Mammary epithelial cell (primary cell): ENCODE measurements at places on chromosomes 5 and 9. TPM values are rescaled to one million over a fixed set of nuclear protein-coding genes. Genes with fewer than 3 reads are reported as not detected.

GRCh38 chr9:135053133-135053532, 34.3 kb upstream of the OLFM1 start:
- DNase-seq = no peak

- peak; percentile 8 for DNase-seq
These were observed 63.8 kb upstream of the DAPK1 start for GRCh38 chr9:87433853-87434252.

GRCh38 chr5:32223972-32224609, 50.0 kb upstream of the GOLPH3 start:
- DNase-seq = peak; percentile 36

Gene LRRC70
- total RNA-seq = 0.38 and 1.1 TPM in 2 replicates

DNA sequence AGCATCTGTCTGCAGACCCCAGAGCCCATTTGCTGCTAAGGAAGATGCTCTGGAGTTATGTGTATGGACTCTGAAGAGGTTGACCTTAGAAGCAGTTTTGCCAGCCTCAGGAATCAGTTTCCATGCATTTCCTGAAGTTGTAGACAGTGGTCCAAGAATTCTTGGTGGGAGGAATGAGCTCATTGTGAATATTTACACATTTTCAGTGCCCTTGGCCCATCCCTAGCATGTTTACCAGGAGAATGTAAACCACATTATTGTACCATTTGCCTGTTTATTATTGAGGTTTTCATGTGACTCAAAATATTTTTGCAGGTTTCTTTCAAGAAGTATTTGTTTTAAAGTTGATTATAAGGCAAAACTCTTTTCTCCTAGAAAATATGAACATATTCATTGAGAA, 93.8 kb downstream of the NXNL2 start:
- no peak for DNase-seq

DNA sequence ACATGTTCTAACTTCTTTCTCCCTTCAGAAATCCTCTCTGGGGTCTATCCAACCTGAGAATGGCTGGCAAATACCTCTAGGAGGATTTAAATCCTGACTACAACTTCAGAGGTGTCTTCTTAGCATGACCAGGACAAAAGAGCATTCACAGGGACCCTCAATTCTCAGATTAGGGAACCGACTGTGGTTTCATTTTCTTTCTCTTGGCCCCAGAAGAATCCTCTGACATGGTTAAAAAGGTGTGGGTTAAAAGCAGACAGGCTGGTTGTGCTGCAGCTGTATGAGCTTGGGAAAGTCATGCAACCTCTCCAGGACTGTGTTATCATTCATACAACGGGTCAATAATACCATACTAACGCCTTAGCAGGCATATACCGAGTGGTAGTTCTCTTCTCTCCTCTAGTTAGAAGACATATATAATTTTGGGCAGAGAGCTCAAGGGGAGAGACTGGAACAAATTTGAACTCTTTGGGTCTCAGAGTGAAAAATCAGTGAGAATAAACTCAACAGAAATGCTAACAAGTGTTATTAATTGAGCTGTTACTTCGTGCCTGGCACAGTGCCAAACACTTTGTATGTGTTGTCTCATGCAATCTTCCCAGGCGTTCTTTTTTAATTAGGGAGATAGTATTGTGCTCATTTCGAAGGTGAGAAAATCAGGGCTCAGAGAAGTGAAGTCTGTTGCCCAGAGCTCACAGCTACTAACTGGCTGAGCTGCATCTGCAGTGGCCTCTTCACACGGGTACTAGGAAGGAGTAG, 35.2 kb downstream of the INSYN2B start:
- DNase-seq = no peak

DNA sequence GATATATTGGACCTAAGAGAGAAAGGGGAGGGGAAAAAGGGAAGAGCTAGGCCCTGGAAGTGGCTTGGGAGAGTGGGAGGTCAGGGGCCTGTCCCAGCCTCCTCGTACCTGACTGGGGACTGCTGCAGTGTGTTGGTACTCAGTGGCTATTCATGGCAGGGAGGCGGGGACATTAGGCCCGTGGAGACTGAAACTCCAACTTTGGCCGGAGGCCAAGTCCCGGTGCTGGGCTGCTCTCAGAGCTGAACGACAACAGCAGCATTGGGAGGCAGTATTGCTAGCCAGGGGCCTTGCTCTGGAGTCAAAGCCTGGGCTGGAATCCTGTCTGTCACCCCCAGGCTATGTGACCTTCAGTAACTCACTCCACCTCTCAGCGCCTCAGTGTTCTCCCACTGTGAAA, 37.8 kb downstream of the NEURL1B start:
- no peak for DNase-seq

GRCh38 chr5:78151594-78152271, 142.8 kb downstream of the AP3B1 start:
- no peak for DNase-seq

Gene PCDHGB6
- 3.7 TPM for total RNA-seq

DNA sequence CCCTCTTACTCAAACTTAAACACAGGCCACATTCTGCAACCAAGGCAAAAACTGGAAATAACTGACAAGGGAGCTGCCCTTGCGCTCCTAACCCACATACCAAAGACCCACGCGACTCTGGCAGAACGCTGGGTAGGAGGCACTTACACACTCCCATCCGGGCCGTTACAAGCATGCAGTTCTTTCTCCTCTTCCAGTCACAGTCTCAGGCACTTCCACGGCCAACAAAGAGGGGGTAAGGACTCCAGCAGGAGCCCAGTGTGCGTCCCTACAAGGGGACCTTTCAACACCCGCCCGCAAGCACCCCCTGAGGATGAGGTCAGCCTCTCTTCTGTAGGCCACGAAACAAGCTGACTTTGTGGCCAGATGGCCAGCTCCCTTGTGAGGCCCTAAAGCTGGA, 57.4 kb downstream of the SERINC5 start:
- no peak for DNase-seq

GRCh38 chr5:67971223-67971830, 244.2 kb upstream of the PIK3R1 start:
- no peak for DNase-seq

DNA sequence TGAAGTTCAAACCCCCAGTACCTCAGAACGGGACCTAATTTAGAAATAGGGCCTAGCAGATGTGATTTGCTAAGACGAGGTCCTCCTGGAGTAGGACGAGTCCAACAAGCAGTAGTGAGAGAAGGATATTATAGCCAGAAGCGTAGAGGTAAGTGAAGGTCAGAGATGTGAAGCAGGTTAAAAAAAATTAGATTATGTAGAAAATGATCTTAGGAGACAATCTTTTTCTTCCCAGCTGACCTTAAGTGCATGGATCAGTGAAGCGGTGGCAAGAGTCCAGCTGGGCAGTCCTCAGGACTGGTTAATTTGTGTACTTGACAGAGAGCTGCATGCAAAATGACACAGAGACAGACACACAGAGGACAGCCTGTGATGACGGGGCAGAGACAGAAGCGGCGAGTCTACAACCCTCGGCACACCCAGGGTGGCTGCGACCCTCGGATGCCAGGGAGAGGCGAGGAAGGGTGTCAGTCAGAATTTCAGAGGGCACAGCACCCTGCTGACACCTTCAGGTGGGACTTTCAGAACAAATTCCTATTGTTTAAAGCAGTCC, 131.4 kb upstream of the IRX4 start:
- no peak for DNase-seq

GRCh38 chr9:20754556-20754955, 70.5 kb downstream of the FOCAD start:
- peak; percentile 34 for DNase-seq

- no peak for DNase-seq
These were observed 186.8 kb downstream of the HCN1 start for GRCh38 chr5:45509371-45509770.

DNA sequence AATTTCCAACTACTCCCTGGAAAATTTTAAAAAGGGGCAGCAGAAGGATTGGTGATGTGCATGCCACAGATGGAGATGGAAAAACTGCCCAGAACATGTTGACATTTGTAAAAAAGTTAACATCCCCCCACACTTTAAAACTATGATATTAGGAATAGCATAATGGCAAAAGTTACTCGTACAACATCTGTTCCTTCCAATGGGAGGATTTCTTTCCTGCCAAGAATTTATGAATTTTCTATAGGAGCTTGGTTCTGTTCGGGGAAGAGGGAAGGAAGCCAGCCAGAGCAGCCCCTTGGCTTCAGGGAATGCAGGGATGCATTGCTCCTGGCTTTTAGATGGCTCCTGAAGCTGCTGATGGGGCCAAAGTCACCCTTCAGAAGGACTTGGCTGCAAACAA, 22.7 kb downstream of the KLF4 start:
- DNase-seq = no peak
